Activated CD4-positive, alpha-beta T cell treated with anti-CD3 and anti-CD28 coated beads, Interleukin-2, Interleukin-6, amounts not matched to agents 100 ng/mL and 50 ng/mL, durations not matched to agents 16 hours and 8 hours (primary cell): ENCODE measurements at places on chromosomes 1 and 21.

GRCh38 chr1:63612971-63613370 lies 19.8 kb downstream of the PGM1 start:
- no peak for DNase-seq

- DNase-seq: no peak
Measured at GRCh38 chr1:156590326-156591180, 1.0 kb upstream of the NAXE start.

DNA sequence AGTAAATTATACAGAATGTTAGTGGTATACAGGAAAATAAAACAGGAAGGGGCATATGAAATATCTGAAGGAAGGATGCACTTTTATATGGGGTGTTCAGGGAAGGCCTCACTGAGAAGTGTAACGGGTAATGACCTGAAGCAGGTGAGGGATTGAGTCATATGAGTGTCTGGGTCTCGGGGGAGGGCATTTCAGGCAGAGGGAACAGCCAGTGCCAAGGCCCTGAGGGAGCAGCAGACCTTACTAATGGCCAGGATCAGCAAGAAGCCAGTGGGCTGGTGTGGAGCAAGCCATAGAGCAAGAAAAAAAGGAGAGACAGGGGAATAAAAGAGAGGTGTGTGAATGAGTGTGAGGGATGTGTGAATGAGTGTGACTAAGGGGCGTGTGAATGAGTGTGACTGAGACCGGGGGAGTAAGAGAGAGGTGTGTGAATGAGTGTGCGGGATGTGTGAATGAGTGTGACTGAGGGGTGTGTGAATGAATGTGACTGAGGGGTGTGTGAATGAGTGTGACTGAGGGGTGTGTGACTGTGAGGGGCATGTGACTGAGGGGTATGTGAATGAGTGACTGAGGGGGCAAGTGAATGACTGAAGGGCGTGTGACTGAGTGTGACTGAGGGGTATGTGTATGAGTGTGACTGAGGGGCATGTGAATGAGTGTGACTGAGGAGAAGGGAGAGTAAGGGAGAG lies 107.2 kb downstream of the GLIS1 start:
- no peak for DNase-seq

DNA sequence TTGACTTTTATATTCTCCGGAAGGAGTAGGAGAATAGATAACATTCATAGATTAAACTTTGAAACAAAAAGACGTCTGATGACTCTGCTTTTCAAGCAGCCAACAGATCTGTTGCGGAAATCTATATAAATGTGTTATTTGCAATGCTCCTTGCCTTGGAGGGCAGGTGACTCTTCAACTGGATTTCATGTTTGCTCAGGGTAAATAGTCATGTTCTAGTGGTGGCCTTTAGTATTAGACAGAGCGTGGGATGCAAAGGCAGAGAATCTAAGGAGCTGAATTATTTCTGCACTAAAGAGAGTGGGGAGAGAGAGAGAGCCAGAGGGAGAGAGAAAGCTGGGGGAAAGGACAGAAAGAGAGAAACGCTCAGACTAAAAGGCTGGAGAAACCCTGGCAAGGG lies 454.3 kb downstream of the AJAP1 start:
- no peak for DNase-seq

GRCh38 chr21:33761441-33762036 lies 119.2 kb downstream of the ITSN1 start:
- no peak for DNase-seq

GRCh38 chr1:17094664-17095063 lies 24.6 kb downstream of the PADI2 start:
- no peak for DNase-seq

- DNase-seq: no peak
Measured at GRCh38 chr1:244171241-244171985, 120.3 kb downstream of the ZBTB18 start.
